ENCODE measurements at places on chromosomes 3 and 15.

DNA sequence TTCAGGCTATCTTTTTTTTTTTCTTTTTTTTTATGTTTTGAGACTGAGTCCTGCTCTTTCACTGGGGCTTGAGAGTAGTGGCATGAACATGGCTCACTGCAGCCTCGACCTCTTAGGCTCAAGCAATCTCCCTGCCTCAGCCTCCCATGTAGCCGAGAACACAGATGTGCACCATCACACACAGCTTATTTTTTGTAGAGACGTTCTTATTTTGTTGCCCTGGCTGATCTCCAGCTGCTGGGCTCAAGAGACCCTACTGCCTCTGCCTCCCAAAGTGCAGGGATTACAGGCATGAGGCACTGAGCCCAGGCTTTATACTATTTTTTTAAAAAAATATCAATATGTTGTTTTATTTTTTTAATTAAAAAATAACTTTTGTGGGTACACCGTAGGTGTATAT is 467.3 kb downstream of the CADM2 start:
- no peak for DNase-seq

DNA sequence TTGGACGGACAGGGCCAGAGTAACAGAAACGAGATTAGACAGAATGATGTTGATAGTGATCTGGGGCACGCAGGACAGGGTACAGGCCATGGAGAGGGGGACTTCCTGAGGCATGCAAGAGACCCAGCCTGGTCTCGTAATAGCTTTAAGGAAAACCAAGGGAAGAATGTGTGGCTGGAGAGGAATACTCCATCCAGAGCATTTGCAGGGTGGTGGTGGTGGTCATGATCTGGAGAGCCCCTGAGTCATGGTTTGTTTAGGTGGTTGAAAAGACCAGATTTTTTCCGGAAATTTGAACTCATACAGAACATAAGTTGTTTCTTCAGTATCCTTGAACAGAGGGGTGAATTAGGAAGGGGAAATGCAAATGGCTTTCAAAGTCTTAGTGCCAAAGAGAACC is 138.5 kb downstream of the DUT start:
- DNase-seq = no peak

DNA sequence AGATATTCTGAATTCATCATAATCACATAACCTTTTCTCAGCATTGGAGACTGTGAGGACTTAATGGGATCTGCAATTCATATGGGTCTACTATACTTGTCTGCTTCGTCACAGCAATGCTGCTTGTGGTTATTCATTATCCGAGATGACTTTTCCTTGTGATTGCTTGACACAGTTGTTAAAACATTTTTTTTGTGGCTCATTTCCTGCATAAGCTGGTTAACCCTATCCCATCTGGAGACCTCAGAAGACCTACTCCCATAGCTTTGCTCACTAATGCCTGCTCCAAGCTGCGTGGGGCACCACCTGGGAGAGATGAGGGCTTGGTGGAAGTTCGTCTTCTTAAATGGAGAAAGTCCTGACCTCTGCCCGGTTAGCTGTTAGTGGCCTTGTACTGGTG is 360.8 kb downstream of the CHST2 start:
- no peak for DNase-seq

DNA sequence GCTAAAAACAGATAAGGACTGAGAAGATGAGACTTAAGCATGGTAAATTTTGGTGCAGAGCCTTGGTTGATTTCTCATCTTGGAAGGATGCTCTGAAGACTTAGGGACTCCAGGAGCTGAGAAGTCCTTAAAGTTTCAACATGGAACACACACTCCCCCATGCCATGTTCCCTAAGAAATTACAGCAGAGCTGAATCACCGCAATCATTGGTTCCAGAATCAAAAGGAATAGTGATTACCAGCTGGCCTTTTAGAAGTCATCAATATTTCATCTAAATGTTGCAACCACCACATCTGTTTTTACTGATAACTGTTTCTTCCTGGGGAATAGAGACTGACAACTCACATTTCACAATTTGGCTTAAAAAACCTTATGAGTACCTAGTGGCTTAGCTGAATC is 229.3 kb downstream of the MINAR1 start:
- no peak for DNase-seq

GRCh38 chr15:64845183-64845611 is 3.5 kb downstream of the PLEKHO2 start:
- no peak for DNase-seq

DNA sequence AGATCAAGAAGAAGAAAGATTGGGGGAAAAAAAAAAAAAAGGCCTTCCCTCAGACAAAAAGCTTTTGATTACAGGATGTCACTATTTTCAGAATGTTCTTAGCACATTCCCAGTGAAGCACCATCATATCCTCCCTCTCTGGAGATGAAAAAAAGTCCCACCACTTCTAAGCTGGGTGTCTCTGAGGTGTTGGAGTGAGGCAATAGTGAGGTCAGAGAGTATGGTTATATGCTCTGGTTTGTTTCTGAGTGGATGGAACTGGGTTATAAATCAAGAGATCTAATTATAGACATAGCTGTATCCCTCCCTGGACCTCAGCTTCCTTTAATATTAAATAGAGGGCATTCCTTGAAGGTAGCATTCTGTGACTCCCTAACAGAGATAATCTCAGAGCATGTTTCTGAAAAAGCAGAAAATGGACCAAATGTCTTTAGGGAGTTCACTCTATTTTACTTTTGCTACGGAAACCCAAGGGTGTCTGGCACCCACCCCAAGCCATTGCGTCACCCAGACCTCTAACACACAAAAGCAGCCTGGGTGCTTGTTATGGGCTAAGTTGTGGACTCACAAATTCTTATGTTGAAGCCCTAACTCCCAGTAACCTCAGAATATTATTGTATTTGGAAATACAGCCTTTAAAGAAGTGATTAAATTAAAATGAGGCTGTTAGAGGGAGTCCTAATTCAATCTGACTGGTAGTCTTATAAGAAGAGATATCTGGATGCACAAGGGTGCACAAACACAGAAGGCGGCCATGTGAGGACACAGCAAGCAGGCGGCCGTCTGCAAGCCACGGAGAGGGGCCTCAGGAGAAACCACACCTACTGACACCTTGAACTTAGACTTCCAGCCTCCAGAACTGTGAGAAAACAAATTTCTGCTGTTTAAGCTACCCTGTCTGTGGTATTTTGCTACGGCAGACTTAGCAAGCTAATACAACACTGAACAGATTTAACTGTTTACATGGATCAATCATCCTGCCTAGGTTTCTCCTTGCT is 81.5 kb downstream of the MB21D2 start:
- DNase-seq = no peak

GRCh38 chr3:49411968-49412631 is at the start of the genes RHOA and TCTA:
Gene RHOA, minus strand, starts transcription at chr3:49411976. Its CDS starts 36,387 bp downstream, at chr3:49375589.
Gene TCTA, plus strand, starts transcription at chr3:49412423. Its CDS starts 4 bp downstream, at chr3:49412427.
- peak; percentile 98 for DNase-seq

DNA sequence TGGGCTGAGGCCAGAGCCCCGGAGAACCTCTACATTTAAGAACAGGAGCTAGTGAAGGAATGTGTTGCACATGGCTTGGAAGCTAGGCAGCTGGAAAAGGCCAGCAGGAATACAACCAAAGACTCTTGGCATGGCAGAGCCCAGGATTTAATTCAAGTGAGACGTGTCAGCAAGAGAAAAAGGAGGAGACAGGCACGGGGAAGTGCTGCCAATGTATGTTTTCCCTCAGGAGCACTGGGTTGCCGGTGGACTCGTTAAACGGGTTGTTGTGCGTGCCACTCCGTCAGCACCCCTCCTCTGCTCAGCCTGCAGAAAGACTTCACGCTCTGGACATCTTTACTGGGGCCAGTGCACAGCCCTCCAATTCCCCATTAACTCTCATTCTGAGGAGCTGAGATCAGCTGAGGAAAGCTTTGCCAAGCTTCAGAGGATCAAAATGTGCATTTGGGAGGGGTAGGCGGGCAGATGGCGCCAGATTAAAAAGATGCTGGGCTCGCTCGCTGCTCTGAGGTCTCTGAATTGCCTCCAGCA is 103.7 kb downstream of the PDZRN3 start:
- no peak for DNase-seq

GRCh38 chr15:72128359-72128758 is 10.2 kb downstream of the SENP8 start:
- no peak for DNase-seq

DNA sequence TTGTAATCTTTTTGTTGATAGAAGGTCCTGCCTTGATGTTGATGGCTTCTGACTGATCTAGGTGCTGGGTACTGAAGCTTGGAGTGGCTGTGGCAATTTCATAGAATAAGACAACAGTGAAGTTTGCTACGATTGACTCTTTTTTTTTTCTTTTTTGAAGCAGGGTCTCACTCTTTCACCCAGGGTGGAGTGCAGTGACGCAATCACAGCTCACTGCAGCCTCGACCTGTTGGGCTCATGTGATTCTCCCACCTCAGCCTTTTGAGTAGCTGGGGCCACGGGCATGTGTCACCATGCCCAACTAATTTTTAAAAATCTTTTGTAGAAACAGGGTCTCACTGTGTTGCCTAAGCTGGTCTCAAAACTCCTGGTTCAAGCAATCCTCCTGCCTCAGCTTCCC is 14.2 kb downstream of the ARID3B start:
- DNase-seq = no peak

DNA sequence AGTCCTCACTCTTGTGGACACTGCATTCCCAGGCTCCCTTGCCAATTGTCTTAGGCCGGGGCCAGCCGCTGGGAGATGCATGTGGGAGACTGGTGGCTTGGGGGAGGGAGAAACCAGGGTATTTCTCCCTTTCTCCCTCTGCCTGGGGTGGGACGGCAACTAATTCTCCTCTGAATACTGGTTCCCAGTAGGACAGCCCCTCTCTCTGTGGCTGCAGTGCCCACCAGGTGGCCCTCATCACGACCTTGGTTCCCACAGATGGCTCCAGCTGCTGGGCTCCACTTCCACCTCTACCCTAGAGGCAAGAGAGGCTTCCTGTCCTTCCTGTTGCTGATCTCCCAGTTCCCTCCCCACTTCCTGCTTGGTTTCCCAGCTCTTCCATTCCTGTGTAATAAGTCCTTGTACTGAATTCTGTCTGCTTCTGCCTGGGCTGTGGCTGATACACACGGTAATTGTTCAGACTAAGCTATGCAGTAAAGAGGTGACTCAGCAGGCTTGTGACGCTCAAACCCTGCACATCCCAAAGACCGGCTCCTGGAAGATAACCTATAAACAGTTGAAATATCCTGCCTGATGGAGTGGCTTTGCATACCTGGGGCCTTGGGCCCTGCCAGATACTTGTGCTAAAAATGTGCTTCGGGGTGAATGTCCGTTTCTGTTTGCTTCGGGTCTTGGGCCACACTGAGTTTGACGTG is 20.4 kb upstream of the COPG1 start:
- no peak for DNase-seq

DNA sequence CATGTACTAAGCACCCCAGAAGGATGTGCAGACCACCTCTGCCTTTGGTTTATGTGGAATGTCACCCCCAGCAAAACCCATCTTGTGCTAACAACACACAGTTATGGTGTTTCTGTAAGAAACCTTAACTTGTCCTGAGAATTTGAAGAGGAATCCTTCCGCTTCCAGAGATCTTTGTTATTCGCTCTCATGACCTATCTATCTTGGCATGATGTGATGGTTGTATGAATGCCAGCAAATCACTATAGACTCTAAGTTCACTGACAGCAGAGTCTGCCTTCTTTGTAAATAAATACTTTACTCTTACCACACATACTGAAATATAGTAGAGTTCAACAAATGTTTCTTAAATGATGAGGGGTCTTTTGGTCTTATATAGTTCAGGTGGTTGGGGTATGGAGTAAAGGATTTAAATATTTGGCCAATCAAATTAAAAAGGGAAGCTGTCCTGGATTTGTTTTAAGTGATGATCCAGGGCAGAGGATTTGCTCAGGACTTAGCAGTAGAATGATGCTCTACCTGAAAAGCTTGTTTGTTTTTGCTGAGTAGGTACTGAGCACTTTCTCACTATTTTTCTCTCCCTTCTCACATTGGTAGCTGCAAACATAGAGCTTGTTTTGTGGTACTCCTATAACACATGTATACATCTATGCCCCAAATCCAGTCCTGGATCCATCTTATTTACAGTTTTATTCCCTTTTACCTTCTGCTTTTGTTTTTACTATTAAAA is 27.9 kb upstream of the RTP1 start:
- no peak for DNase-seq

DNA sequence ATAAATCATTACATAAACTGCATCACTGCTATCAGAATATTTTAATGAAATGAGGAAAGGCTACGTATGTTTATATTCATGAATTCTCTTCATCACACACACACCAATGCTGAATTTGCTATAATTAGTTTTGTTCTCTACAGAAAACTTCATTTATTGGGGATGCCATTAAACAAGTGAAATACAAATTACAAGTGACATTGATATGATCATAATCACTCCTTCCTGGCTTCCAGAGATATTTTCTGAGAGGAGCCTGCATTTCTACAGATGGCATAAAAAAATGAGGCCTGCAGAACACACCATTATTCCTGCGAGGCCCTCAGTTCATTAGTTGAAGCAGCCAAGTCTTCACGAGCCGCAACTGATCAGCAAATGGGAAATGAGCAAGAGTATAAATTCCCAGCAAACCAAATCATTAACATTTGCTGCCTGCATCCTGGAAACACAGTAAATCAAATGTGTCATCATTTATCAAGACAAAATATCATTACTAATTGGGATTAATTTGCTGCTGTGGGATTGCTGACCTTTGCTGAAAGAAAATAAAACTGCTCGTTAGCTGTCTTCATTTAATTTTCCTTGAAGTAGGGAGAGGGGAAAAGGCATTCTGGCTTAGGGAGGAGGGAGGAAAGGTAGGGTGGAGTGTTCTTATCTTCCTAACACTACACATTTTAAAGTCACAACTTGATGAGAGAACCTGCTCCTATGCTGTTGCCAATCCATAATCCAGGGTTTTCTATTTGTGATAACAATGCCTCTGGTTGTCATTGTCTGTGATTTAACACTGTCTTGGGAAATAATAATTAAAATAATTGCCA is 921.9 kb downstream of the SQOR start:
- no peak for DNase-seq

DNA sequence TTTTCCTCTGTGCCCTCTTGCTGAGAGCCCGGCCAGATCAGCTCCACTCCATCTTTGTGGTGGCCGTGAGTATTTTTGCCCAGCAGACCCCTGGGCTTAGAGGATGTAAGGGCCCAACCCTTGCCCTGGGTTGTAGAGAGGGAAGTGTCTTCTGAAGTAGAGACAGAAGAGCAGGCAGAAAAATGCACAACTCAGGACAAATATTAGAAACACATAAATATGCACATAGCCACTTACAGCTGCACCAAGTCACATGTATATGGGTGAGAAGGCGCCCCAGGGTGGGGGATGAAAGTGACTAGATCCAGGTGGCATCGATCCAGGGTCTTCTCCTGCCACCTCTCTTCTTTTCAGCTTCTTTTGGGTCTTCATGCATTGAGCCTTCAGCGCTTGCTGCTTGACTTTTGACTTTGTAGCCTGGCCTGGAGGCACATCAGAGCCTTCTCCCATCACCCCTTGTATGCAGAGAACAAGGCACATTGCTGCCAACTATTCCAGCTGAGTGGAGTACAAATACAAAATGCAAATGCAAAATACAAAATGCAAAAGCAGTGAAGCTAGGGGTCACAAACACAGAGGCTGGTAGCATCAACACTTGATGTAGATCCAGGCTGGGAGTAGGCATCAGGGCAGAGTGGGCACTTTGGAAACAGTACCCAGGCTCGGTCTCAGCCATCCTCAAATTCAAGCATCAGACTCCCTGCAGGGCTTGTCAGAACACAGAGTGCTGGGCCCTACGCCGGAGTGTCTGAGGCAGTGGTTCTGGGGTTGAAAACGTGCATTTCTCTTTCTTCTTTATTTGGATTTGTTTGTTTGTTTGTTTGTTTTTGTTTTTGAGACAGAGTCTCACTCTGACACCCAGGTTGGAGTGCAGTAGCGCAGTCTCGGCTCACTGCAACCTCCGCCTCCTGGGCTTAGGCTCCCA is 133.0 kb downstream of the ASB7 start:
- DNase-seq = no peak

GRCh38 chr3:166291186-166291955 is 454.1 kb upstream of the BCHE start:
- no peak for DNase-seq
